ENCODE measurements at places on chromosomes 6 and 20.

- no peak for DNase-seq
Measured at GRCh38 chr6:359261-360035, 32.1 kb upstream of the IRF4 start.

GRCh38 chr6:101114703-101115102, 233.6 kb upstream of the ASCC3 start:
- no peak for DNase-seq

DNA sequence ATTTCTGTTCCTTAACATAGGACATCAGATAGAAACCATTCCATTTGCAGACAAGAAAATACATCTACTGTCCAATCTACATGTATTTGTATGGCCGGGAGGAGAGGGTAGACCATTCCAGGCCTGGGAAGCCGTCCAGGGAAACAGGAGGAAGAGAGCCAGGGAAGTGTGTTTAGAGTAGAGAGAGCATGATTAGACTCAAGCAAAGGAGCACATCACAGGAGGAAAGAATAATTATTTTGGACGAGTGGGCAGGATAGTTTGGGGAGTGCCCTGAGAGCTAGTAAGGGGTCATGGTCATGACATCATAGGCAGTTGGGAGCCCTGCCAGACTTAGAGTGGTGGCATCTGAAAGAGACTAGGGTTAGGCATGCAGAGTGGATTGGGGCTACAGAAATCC, 250.0 kb downstream of the HIVEP2 start:
- DNase-seq: no peak

DNA sequence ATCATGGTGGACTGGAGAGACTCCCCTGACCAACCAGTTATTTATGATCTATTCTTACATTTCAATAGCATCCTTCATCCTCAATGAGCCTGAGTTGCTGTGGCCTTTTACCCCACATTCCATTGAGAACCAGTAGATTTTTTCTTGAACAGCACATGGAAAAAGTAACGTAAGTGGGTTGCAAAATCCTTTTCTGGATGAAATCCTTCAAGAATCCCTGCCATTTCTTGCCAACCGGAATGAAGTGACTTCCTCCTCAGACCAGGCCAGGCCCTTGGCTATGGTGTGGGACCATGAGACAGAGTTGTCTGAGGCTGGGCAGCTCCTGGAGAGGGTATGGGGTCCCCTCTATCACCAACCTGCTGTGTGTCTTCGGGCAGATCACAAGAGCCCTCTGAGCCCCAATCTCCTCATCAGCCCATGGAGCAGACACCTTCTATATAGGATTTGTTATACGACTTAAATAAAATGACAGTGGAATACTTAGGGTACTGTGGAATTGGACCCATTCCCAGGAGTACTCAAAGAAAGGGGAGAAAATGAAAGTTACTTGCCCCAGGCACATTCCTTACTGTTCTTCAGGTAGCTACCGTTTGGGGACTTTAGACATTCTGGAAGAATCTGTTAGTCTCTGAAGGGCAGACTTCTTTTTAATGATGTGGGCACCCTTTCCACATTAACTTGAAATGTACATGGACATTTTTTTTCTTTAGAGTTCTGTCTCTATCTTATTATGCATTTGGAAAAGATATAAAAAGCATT, 10.9 kb downstream of the EYA2 start:
- no peak for DNase-seq

DNA sequence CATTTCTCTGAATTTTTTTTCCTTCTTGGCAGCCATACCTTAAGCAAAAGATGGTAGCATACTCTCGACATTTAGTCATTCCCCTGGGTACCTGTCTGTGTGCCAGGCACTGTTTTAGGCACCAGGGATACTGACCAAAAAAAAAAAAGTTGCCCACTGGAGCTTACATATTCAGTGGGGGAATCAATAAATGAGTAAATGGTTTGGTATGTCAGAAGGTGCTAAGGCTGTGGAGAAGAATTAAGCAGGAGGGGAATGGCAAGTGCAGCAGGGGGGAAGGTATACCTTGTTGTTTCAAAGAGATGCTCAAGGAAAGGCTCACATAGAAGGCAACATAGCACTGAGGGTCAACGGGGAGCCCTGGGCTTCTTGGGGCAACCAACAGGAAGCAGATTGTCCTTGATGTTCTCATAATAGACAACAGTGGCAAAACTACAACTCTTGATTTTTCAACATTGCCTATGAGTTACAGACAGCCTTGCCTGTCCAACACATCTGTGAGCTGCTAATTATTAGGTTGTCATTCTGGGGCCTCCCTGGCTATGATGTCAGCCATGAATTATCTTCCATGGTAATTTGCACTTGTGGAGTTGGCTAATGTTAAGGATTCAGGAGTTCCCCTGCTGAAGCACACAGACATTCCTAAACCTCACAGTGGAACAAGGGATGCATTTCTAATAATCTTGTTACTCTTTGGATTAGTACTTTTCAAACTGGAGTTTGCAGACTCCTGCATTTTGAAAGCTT, 19.6 kb downstream of the NT5E start:
- no peak for DNase-seq

DNA sequence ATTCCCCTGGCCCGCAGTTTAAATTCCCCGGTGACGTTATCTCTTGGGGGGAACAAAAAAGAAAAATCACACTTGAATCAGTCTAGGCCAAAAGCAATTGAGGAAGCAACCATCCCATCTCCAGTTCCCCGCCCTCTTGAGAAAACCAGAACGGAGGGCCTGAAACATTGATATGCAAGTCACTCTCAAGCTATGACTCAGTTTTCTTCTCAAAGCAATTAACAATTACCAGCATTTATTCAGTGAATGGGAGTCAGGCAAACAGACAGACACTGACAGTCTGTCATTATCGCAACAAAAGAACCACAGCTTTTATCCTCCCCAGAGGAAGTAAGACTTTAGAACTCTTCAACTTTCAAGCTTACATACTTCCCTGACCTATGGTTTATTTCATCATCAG, 100.9 kb downstream of the OPRM1 start:
- DNase-seq: no peak

- peak; percentile 27 for DNase-seq
Measured at GRCh38 chr6:82363428-82364086, at the start of gene TPBG. Gene TPBG (plus strand): TSS chr6:82363817. CDS start chr6:82364962, 1,145 bp downstream.

DNA sequence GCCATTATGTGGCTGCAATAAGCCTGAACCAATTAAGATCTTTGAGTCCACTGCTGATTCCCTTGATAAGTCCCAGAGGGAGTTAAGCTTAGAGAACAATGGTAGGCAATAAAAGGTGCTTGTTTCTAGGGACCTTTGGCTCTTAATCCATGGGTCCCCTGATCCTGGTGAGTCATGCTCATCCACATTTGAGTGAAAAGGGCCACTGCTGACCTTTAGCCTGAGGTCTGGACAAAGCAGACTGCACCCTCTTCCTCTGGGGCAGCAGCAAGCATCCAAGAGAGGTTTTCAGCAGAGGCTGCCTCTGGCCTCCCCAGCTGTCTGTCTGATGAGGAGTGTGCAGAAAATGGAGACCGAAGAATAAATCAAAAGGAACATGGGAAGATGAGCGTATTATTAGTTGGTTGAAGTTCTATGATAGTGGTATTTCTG, 16.1 kb upstream of the SCGN start:
- DNase-seq: no peak

DNA sequence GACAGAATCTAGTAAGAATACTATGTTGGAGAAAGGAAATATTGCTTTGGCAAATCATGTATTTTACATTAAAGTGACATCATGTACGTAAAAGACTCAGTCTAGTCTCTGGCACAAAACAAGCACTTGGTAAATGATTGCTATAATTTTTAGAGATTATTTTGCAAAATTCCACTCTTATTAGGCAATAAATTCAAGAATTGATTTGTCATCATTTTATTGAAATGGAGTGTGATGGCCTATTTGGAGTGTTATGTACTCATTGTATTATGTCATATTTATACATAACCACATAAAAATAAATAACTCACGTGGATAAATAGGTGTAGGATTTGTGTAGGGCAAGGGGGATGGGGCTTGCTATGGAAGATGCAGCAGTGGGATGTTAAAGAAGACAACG, 70.0 kb upstream of the FYN start:
- DNase-seq: no peak

DNA sequence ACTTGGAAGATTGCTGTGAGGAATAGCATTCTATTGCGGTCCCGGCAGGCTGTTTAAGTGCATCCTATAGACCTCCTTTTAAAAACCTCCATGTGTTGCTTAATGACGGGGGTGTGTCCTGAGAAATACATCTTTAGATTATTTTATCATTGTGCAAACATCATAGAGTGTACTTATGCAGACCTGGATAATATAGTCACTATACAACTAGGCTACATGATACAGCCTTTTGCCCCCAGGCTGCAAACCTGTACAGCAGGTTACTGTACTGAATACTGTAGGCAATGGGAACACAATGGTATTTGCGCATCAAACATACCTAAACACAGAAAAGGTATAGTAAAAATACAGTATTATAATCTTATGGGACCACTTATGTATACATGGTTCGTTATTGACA, 175.6 kb downstream of the RNF144B start:
- no peak for DNase-seq

DNA sequence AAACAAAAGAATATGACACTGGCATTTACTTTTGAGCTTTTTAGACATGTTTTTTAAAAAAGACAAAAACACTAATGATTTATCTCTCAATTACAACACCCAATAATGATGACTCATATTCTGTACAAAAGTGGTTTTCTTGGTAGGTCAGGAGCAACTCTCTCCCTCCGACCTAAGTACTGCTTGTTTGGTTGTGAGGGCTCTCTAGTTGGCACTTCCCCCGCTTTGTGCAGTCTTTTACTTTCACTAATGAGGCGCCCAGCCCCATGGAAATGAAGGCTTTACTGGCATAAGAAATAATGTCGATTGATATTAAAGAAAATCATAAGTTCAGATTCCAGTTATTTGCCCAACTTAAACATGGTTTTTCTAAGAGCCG, 1.3 kb downstream of the KPNA5 start:
- peak; percentile 36 for DNase-seq

- no peak for DNase-seq
Measured at GRCh38 chr6:48606618-48607017, 495.6 kb upstream of the PTCHD4 start.

DNA sequence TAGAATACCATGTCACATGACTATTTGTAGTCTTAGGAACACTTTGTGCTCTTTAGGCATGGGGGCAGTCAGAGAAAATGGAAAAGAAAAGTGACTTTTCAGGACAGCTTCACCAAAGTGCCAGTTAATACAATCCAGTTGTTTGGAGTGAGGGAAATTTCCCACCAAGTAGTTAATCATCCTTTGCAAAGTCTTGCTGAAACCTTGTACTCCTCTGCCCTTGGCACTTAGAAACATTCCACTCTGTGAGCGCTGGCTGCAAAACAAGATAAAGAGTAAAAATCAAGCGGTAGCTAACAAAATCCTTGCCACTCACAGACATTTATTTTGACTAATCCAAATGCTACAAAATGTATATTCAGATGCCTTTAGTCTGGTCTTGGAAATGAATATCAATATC, 229.2 kb upstream of the HSF2 start:
- no peak for DNase-seq

- DNase-seq: no peak
Measured at GRCh38 chr6:156419594-156419993, 357.6 kb upstream of the ARID1B start.

GRCh38 chr6:155635416-155635815, 179.8 kb upstream of the NOX3 start:
- DNase-seq: no peak

- DNase-seq: no peak
Measured at GRCh38 chr6:124967444-124967843, 5.2 kb downstream of the RNF217 start.

GRCh38 chr20:35447082-35447789, 8.2 kb upstream of the CEP250 start:
- peak; percentile 99 for DNase-seq

DNA sequence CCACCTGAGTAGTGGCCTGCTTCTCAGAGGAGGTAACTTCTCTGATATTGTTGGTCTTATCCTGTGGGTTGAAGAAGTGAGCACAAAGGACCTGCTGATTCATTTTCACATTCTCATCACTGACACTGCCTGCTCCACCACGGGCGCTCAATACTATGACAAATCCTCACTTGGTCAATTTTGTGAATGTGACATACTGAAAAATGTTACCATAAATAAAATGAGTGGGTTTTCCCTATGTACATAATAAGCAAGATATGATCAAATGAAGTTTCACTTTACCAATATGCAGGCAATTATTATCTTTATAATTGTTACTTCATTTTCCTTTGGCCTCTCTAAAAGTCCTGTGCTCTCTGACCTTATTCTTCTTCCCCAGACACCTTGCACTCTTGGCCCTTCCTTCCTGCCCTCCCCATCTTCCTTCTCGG, 71.5 kb upstream of the RIPOR2 start:
- DNase-seq: no peak

- DNase-seq: no peak
Measured at GRCh38 chr6:63764318-63764916, 128.8 kb downstream of the PHF3 start.

DNA sequence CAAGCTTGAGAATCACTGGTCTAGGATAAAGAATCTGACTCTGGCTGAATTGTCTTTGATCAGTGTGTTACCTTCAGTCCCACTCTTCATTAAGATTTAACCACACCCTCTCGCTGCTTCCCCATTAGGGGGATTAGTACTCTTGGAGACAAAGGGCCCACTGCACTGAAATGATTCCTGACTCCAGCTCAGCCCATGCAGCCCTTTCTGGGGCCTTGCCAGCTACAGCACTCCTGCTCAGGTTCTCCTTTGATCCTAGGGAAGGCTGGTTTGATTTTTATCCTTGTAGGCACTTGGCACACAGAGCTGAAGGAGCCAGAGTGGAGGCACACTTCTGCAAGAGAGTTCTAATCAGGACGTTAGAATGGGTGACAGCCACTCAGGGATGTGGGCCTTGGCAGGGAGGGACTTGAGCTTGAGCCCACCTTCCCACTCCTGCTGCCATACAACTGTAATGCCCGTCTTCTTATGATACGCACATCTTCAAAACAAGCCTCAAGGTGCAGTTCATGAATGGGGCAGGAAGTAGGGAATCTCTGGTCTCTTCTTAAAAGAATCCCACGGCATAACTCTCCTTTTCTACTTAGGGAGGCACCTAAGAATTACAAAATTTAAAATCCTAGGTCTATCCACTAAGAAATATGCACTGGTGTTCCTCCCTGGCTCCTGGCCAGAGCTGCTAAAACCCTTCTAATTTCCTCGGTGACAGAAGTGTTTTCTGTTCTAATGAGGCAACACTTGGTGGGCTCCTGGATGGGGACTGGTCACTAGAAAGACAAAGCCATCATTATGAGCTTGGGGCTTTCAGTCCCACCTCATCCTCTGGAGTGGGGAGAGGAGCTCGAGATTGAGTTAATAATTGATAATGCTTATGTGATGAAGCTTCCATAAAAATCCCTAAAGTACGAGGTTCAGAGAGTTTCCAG, 1.5 kb upstream of the SLA2 start:
- DNase-seq: no peak

GRCh38 chr6:103925317-103925716, 934.4 kb downstream of the HACE1 start:
- DNase-seq: no peak

- DNase-seq: peak; percentile 21
Measured at GRCh38 chr6:14718861-14719260, 527.0 kb upstream of the JARID2 start.

- no peak for DNase-seq
Measured at GRCh38 chr6:84645000-84645399, 119.4 kb downstream of the TBX18 start.

All from stimulated activated CD8-positive, alpha-beta memory T cell treated with anti-CD3 and anti-CD28 coated beads, Interleukin-4, amount 100 ng/mL, for 48 hours (primary cell).